Stimulated activated CD8-positive, alpha-beta memory T cell treated with anti-CD3 and anti-CD28 coated beads, Interleukin-15, amount 100 ng/mL, for 24 hours (primary cell): ENCODE measurements at places on chromosomes 5 and 9.

GRCh38 chr9:87337335-87338087, 160.2 kb upstream of the DAPK1 start:
- DNase-seq: no peak

DNA sequence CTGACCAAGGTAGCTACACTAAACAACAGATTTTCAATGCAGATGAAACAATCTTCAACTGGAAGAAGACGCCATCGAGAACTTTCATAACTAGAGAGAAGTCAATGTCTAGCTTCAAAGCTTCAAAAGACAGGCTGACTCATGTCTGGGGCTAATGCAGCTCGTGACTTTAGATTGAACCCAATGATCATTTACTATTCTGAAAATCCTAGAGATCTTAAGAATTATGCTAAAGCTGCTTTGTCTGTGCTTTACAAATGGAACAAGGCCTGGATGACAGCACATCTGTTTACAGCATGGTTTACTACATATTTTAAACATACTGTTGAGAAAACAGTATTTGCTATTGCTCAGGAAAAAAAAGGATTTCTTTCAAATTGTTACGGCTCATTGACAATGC, 54.9 kb downstream of the RICTOR start:
- DNase-seq: no peak

DNA sequence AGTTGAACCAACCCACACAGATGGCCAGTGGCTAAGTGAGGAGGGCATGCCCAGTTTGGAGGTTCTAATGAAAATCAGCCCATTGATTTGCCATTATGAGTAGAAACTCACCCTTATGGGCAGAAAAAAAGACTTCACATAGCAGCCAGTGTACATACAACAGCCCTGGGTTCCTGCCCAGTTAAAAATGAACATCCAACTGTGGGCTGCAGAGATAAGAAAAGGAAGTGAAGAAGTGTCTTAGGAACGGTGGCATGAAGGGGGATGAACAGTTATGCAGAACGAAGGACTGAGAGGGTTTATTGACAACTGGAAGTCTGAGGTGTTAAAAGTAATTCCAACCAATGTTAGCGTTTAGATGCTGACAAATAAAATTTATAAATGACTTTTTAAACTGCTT, 118.4 kb downstream of the MARCHF3 start:
- no peak for DNase-seq

GRCh38 chr9:35757226-35757891, 3.3 kb upstream of the MSMP start:
- DNase-seq: no peak

GRCh38 chr5:39822020-39822419, 397.2 kb upstream of the DAB2 start:
- DNase-seq: no peak

DNA sequence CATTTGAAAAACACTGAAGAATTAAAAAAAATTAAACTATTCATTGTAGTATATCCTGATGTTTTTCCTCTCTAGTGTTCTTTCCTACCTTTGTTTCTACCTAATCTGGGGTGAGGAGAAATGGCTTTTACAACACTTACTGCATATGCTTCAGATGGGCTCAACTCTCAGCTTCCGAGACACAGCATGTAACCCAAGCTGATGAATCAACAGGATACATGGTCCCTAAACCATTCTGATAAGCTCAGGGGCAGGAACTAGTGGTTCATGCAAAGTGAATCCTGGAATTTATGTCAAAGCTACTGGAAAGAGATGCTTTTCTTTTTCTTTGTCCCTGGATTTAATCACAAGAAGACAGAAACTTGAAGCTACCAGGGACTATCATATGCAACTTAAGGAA, 672.5 kb upstream of the RORB start:
- no peak for DNase-seq

DNA sequence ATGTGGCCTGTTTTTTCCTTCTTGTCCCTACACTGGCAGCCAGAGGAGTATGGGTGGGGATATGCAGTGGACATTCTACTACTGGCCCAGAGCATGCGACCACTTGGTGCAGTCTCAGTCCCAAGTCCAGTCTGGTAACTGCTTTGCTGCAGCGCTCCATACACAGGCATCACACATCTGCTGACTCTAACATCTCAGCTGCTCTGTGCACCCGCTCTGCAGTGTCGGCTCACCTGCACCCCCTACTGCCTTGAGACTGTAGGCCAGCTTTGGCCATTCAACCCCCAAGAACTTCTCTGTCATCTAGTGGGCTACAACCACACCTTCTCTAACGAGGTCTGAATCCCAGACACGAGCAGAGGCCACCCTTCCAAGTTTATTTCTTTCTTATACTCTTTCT, 46.4 kb upstream of the SLCO6A1 start:
- DNase-seq: no peak

DNA sequence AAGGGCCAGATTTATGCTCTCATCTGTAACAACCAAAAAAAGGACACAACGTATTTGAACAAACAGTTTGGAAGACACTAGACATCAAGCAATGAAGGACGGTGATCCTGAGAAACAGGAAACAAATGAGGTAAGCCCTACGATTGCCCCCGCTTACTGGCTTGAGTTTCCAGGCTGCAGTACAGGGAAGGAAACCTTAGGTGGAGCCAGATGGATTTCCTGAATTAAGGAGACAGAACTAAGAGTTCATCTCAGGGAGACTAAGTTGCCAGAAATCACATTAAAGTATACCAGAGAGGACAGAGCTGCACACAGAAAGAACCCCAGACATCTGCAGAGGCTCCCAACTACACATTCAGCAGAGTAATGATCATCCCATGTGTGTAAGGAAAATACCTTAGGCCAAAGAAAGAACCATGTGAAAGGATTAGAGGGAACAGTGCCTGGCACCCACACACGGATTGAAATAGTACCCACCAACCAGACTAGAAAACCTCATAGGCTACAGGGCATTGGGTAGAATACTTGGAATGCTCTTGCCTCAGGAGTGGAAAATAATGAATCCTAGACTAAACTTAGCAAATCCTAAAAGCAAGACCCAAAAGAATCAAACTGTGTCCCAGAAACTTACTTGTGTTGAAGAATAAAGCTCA, 99.3 kb upstream of the NIPBL start:
- DNase-seq: no peak

DNA sequence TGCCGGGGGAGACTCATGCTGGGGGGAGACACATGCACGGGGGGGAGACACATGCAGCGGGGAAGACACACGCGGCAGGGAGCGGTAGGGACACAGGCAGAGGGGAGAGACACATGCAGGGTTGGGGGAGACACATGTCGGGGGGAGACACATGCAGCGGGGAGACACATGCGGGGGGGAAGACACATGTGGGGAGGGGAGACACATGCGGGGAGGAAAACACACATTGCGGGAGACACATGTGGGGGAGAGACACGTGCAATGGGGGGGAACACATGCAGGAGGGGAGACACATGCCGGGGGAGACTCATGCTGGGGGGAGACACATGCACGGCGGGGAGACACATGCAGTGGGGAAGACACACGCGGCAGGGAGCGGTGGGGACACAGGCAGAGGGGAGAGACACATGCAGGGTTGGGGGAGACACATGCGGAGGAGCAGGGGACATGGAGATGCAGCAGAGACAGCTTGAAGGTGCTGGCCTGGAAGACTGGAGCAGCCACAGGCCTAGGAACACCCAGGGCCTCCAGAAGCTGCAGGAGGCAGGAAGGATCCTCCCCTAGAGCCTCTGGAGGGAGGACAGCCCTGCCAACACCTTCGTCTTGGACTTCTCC, 20.3 kb upstream of the OLFM1 start:
- no peak for DNase-seq

- DNase-seq: no peak
These were observed 31.8 kb downstream of the SPATA31C2 start for GRCh38 chr9:88106492-88106891.

- DNase-seq: no peak
These were observed 107.3 kb upstream of the PRRC1 start for GRCh38 chr5:127409921-127410675.

DNA sequence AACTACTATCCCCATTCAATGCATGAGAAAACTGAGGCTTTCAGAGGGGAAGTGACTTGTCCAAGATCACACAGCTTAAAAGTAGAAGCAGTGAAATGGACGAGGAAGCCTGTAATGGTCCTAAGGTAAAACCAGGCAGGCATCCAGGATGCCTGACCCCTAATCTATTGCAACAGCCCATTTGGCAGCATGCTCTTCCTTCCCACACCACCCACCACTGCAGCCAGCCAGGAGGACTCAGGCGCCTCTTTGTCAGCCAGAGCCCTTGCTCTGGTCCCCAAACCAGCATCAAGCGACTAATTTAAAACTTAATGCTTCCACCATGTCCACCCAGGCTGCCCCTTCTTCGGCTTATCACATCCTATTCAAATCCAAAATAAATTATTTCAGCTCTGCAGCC, 541.6 kb downstream of the CDK5RAP2 start:
- no peak for DNase-seq

- no peak for DNase-seq
These were observed 4.3 kb upstream of the TRIO start for GRCh38 chr5:14138608-14139540.

GRCh38 chr5:139377226-139377625, 5.9 kb downstream of the SLC23A1 start:
- DNase-seq: no peak

- DNase-seq: no peak
These were observed 9.2 kb downstream of the NPR3 start for GRCh38 chr5:32720300-32720699.

GRCh38 chr5:55773057-55773456, 35.2 kb downstream of the DDX4 start:
- DNase-seq: no peak

DNA sequence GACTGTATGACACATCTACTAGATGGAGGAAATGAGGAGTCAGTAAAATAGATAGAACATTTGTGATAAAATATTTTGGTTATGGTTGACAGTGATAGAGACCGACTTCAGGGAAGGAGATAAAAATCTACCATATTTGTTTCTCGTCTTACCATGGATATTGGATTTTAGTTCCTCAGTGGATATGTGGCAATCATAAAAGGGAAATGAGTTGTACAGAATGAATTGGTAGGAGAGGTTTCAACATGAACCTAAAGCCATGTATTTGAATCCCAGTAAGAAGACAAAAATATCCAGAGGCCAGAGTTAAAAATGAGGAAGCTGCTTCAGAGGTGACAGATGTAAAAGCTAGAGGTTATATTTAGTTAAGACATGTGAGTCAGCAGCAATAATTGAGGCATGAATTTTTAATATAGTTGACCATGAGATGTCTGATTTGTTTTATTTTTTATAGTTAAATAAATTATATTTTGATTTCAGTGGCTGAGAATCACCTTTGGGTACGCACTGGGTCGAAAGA, 480.4 kb upstream of the TUSC1 start:
- DNase-seq: no peak

DNA sequence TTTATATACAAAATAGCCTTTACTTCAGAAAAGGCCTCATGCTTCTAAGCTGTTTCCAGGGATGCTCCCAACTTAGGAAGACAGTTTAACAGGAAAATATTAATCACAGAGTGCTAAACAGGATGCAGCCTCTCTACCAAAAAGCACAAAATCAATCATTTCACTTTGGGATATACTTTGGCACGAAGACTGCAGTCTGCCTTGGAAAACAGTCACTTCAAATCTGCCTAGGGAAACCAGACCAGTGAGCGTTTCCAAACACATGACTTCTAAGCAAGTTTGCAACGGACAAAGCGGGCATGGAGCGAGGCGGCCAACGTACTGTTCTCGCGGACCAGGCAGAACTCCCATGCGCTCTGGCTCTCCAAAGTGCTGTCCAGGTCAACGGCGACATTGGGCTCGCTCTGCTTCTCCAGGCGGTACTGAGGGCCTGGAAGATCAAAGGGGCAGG, 201.0 kb downstream of the MAPKAP1 start:
- DNase-seq: no peak

DNA sequence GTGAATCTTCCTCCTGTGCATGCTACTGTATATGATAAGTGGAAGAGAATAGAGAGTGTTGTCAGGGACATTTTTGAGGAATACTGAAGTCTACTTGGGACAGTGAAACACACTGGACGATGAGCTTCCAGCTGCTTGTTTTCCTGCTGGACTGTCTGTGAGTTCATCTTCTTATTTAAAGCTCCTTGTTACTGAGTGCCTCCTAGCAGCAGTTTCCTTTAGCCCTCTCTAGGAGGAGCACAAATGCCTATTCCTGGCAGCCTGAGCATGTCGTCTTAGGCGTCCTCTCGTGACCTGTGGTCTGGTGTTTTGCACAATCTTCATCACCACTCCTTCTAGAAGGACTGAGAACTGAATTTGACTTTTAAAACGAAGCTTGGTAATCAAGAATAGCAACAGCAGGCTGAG, 43.8 kb downstream of the ANKRD33B start:
- DNase-seq: no peak

DNA sequence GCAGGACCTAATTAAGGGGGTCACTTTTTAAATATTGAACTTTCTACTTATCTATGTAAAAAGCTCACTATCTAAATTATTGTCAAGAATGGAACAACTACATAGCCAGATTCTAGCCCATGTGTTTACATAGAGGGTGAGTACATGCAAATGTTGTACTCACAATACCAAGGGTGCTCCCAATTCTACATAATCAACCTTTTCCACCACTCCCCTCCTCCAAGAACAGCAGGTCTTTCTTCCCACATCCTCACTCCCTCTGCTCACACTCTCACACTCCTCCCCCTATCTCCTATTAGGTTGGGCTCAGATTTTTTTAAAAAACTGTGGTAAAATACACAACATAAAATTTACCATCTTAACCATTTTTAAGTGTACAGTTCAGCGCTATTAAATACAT, 325.4 kb downstream of the ARL15 start:
- no peak for DNase-seq
